Activated gamma-delta T cell (primary cell): ENCODE measurements at places on chromosomes 1 and 21.

DNA sequence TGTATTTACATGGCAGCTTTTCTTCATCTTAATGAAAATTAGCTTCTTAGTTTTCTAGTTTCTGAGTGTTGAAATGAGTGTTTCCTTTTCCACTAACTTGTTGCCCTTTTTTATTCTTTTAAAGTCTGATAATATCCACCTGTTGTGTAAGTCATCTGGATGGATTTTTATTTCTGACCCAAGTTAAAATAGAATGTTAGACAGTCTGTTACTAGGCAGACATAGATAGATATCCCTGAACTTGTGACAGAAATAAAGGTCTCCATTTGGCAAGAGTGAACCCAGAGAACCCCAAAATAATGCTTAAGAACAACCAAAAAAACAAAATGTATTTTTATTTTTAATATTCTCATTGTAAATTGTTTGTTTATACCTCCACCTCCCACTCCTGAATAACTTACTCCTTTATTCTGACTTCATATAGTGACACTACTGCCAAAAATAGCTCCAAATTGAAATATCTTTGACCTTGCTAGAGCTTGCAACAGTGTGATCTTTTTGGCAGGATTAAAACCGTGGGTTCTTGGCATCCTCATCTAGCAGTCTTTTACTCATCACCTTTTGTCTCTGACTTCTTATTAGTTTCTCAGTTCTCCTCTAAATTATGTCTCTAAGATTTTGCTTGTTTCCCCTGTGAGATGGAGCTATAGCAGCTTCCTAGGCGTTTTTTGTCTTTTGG is 26.9 kb upstream of the SH3D21 start:
- DNase-seq: no peak

- no peak for DNase-seq
These were observed 122.7 kb downstream of the UCHL5 start for GRCh38 chr1:192936313-192937018.

DNA sequence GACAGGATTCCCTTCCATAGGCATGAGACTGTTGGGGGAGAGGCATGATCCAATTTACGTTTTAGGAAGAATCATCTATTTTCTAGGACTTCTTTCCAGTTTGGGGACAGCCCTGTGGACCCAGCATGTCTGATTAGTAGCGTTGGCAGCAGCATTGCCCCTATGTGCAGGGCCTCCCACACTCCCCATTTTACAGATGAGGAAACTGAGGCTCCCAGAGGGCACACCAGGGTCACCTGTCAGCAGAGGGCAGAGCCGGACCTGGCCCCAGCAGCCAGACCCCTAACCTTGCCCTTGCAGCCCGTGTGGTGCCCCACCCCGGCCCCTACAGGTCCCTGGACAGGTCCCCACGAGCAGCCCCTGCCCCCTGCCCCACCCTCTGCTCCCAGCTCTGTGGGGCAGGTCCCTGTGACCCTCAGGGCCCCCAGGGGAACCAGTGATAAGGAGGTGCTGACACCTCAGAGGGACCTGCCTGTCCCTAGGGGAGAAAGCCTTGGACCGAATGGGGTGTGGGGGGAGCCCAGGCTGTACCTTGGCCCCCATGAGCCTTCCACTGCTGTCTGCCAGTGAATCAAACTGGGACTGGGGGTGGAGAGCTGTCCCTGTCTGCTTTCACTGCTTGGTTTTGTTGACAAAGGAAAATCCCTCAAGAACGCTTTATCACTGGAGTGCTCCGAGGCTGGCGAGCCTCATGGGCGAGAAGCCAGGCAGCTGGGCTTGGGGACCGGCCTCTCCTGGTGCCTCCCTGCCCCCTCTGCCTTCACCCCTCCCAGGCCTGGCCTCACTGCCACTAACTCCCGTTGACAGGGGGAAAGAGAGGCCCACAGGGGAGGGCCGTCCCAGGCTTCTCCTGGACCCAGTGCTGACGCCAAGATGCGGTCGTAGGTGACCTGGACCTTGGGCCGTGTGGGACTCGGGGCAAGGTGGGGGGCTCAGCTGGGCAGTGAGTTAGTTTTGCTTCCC is 39.4 kb upstream of the CCDC27 start:
- DNase-seq: no peak

GRCh38 chr1:94919241-94920030 is 7.5 kb downstream of the CNN3 start:
- no peak for DNase-seq

- no peak for DNase-seq
These were observed 21.8 kb downstream of the EDN2 start for GRCh38 chr1:41462680-41463004.

GRCh38 chr1:180982422-180982821 is 40.2 kb downstream of the STX6 start:
- DNase-seq: no peak
